Activated T-helper 1 cell treated with anti-CD3 and anti-CD28 coated beads, Interleukin-12 subunit alpha, Interleukin-12 subunit beta, Interleukin-2, Interleukin-4 antibody, amounts not matched to agents 30 ng/mL and 10 ng/mL and 1 ng/mL, durations not matched to agents 14 hours and 24 hours and 36 hours (primary cell): ENCODE measurements at places on chromosomes 7 and 10. TPM values are rescaled to one million over a fixed set of nuclear protein-coding genes. Genes with fewer than 3 reads are reported as not detected.

DNA sequence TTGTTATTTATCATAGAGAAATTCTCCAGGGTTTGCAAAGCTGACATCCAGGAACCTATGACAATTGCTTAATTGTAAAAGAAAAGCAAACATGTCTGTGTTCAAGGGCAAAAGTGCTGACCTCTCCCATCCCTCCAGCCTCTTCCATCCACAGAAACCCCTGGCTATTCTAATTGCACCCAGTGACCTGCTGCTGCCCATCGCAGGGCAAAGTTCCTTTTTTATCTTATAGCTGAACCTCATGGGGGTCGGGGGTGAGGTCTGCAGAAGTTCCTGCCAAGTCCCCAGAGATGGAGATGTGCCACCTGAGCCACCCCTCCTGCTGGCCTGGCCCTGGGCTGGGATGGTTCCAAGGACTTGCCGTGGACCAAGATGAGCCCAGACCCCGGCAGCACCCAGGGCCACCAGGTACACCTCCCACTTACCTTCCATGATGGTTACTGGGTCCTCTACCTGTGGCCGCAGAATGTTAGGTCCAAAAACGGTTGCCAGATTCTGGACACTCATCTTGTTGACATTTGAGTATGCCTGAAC, 146.5 kb downstream of the MAPK8 start:
- DNase-seq, result no peak

The AKR1C8 gene
- 0.22 and 0.34 TPM in 2 replicates for total RNA-seq

The RSBN1L gene
- total RNA-seq, result 27.9 and 30.6 TPM in 2 replicates

DNA sequence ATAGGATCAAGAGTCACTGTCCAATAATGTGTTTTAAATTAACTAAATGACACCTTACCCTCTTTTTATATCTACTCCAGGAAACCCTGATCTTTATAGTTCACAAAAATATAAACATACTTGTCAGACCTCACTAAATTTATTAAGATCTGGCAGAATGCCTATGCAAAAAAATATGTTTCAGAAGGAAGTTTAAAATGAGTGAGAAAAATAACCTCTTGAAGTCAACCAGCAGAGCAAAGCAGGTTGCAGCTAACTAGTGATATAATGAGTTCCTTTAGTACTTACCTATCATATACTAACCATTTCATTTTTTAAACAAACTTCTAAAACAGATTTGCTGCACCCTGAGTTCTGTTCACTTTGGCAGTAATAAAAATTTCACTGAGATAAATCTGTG, 14.0 kb upstream of the HGF start:
- DNase-seq, result no peak

DNA sequence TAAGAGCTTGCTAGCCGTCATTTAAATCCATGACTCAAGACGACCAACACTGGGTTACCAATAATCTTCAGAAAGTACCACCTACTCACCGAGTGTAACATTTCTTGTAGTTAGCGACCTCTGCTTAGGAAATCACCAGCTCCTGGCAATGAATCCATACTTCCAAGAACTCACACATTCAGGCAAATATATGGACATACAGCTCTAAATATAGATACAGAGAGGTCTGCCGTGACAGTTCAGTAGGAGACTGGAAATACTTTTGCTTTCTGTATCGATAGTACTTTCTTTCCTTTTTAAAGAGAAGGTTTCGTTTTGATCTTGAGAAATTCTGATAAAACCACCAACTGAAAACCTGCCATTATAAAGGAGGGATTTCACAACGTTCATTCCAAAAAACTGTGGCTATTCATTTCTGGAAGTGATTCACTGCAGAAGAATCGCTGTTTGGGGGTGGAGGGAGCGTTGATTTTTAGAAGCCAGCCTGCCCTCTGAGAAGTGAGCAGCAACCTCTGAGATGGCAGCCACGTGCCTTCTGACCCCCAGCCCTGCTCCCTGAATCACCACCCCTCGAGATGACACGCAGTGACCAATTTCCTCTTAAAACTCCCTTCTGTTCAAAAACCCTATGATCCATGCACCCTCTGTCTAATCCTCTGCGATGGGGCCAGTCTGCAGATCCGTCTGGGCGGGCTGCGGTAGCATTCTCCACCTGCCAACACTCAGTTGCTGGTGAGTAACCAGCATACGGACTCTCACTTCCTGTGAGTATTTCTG, 179.0 kb upstream of the KLF14 start:
- DNase-seq, result peak; percentile 79

DNA sequence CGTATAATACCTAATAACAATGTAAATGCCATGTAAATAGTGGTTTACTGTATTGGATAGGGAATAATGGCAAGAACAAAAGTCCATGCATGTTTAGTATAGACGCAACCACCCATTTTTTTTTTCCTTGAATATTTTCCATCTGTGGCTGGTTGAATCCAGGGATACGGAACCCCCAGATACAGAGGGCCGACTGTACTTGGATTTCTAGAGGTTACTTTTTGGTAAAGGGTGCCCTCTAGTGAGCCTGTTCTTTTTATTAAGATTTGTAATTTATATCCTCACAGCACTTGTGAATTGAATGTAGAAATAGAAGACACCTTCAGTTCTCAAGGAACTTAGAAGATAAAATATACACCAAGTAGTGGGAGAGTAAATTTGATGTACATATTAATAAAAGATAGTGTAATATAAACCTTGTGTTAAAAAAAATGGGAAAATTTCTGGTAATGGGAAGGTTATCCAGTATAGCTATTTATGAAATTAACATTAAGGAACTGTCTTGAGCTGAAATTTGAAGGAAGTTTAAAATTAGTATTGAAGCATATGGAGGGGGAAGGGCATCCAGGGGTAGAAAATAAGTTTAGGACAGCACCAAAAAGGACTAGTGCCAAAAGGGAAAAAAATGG, 32.0 kb downstream of the EXOC6 start:
- DNase-seq, result no peak

The INSYN2A gene
- total RNA-seq, result not detected in 2 replicates

DNA sequence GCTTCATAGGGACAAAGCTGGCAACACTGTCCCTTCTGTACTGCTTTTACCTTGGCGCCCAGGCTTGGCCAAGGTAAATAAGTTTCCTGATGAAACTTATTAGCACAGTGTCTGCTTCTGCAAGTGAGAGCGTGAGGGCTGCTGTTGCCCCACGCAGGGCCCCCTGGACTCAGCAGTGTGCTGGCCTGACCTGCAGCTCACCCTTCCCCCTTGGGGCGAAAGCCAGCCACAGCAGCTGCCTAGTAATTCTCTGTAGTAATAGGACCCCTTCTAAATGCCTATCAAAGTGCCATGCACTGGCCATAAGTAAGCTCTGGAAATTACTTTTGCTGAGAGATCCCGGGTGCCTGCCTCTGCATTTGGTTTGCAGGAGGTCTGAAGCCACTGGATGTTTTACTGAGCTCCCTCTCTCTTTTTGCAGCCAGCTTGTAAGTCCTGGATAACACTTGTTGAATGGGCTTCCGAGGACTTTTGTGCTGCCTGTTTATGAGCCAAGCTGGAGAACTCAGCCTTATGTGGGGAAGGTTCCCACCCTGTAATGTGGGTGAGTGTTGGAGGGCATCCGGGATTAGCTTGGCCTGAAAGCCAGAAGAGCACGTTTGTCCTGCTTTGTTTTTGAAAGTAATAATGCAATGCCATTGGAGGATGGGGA, 293.9 kb downstream of the C7orf25 start:
- DNase-seq, result no peak

The PRSS1 gene
- total RNA-seq, result not detected in 2 replicates

The TMEM178B gene
- total RNA-seq, result 2.5 and 3.7 TPM in 2 replicates

- no peak for DNase-seq
Observed at GRCh38 chr10:51308116-51308515, 233.8 kb downstream of the PRKG1 start.

The IL6 gene
- total RNA-seq, result 0.32 and 0.54 TPM in 2 replicates

- DNase-seq, result no peak
Observed at GRCh38 chr10:3427950-3428354, 255.4 kb upstream of the PITRM1 start.

- no peak for DNase-seq
Observed at GRCh38 chr7:154817224-154817896, 185.6 kb downstream of the PAXIP1 start.

The TUBAL3 gene
- not detected in 2 replicates for total RNA-seq

DNA sequence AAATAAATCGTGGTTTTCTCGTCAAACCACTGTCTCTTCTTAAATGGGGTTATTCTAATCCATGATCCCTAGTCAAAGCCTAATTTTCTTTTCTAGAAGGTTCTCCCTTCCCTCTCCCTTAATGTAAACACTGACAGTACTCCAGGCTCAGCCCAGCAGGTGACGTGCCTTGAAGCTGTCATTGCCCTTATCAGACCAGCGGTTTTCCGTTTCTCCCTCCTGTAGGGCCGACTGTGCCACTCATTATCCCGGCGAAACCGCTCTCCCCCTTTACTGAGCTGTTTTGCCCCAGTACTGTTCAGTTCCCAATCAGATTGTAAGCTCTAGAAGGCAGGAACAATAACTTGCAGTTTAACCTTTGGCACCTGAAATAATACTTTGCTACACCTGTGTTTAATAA, 153.5 kb upstream of the RHEB start:
- DNase-seq, result no peak

The AGBL3 gene
- total RNA-seq, result 1.5 and 1.9 TPM in 2 replicates

GRCh38 chr10:49280001-49280408, 19.0 kb upstream of the C10orf71 start:
- no peak for DNase-seq

GRCh38 chr10:80646366-80646765, 108.7 kb downstream of the SH2D4B start:
- DNase-seq, result no peak

GRCh38 chr10:106278383-106278782, 886.1 kb downstream of the SORCS1 start:
- DNase-seq, result no peak

The FGFBP3 gene
- 2.5 TPM in 2 replicates for total RNA-seq

DNA sequence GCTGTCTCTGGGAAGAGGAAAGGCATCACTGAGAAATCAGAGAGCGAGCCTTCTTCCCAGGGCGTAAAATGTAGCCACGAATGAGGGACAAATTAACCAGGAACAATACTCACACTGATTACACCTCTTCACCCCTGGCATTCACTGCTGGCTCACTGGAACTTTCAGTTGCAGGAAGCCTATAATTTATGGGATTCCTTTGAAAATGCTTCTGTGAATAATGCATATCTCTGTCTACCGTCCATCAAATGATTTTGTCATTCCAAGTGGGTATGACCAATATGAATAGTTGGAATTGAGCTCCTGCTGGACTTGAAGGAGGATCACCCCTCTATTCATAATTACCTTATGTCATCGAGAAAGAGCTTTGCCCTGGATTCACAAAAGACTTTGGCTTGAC, 360.3 kb upstream of the FZD8 start:
- DNase-seq, result no peak

DNA sequence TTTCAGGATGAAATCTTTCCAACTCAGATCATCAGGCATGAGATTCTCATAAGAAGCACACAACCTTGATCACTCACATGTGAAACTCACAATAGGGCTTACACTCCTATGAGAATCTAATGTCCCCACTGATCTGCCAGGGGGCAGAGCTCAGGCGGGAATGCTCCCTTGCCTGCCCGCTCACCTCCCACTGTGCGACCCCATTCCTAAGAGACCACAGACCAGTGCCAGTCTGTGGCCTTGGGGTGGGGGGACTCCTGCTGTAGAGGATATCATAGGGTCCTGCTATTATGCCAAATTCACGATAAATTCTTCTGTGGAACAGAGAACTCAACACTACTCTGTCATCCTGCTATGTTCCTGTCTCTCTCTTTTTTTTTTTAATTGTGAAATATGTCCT, 5.2 kb upstream of the RASGEF1A start:
- no peak for DNase-seq

GRCh38 chr7:18890885-18891621, 226.4 kb downstream of the TWIST1 start:
- no peak for DNase-seq

DNA sequence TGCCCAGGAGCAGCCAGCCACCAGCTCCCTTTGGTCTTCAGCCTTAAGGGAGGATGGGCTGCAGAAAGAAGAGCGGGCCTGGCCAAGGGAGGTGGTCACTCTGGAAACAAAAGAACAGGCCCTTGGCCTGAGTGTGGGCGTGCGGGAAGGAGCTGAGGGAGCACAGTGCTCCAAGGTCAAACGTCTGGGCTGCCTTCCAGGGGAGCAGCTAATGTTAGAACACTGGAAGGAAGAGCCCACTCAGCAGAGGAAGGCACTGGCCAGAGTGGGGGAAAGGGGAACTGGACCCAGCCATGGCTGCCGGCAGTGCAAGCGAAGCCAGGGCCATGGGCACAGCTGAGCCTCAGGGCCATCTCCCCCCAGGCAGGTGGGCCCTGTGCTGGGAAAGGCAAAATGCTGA, 42.7 kb downstream of the FAM53B start:
- DNase-seq, result no peak

GRCh38 chr10:3655528-3655927, 129.5 kb downstream of the KLF6 start:
- no peak for DNase-seq

GRCh38 chr7:148275359-148275890, 315.1 kb upstream of the C7orf33 start:
- no peak for DNase-seq
